Stimulated activated CD4-positive, alpha-beta T cell treated with anti-CD3 and anti-CD28 coated beads, TNF-alpha, amount 100 ng/mL, for 1 hour (primary cell): ENCODE measurements at places on chromosomes 7 and 10.

GRCh38 chr7:134502463-134503371, 24.6 kb upstream of the AKR1B10 start:
- DNase-seq, result no peak

DNA sequence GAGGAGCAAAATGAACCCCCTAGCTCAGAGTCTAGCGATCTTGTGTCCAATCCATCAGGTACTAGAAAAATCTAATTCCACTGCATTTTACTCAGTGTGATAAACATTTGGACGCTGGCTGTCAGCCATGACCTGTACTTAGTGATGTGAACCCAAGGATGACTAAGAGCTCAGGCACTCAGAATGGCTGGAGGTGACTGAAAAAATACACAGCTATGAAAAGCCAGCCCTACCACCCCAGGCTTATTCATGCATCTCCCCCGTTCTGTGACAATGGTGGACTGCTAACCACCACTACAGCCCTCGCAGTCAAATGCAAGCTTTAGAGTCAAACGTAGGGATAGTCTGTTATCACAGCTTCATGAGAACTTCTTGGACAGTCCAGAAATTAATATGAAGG, 14.9 kb downstream of the AFAP1L2 start:
- no peak for DNase-seq

DNA sequence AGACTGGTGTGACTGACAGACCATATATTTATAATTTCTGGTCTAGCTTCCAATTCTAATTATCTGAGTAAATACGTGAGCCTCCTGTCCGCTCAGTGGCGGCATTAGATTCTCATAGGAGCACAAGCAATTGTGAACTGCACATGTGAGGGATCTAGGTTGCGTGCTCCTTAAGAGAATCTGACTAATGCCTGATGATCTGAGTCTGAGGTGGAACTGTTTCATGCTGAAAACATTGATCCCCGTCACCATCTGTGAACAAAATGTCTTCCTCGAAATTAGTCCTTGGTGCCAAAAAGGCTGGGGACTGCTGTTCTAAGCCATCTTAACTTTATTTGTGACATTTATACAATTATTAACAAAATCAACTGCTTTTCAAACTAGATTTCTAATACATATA, 164.7 kb upstream of the MEOX2 start:
- no peak for DNase-seq

DNA sequence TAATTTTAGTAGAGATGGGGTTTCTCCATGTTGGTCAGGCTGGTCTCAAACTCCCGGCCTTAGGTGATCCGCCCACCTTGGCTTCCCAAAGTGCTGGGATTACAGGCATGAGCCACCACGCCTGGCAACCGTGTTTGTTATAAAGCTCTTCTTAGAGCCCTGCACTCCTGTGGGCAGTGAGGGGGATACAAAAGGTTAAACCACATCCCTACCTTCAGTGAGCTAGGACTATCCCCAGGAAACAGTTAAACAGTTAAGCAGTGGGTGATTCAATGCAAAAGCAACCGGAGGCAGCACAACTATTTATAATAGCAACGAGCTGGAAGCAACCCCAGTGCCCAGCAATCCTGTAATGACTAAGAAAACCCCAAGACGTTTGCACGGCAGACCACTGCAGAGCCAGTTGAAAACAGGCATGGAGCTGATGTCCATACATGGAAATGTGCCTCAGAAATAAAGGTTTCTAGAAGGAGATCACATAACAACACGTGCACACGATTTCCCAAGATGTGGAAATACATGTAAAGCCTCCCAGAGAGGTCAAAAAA, 107.2 kb upstream of the LYZL2 start:
- DNase-seq, result no peak

- DNase-seq, result no peak
Measured at GRCh38 chr7:29844559-29844958, 38.3 kb downstream of the WIPF3 start.
